ENCODE measurements at places on chromosomes 6 and 20. TPM values are rescaled to one million over a fixed set of nuclear protein-coding genes. Genes with fewer than 3 reads are reported as not detected.

DNA sequence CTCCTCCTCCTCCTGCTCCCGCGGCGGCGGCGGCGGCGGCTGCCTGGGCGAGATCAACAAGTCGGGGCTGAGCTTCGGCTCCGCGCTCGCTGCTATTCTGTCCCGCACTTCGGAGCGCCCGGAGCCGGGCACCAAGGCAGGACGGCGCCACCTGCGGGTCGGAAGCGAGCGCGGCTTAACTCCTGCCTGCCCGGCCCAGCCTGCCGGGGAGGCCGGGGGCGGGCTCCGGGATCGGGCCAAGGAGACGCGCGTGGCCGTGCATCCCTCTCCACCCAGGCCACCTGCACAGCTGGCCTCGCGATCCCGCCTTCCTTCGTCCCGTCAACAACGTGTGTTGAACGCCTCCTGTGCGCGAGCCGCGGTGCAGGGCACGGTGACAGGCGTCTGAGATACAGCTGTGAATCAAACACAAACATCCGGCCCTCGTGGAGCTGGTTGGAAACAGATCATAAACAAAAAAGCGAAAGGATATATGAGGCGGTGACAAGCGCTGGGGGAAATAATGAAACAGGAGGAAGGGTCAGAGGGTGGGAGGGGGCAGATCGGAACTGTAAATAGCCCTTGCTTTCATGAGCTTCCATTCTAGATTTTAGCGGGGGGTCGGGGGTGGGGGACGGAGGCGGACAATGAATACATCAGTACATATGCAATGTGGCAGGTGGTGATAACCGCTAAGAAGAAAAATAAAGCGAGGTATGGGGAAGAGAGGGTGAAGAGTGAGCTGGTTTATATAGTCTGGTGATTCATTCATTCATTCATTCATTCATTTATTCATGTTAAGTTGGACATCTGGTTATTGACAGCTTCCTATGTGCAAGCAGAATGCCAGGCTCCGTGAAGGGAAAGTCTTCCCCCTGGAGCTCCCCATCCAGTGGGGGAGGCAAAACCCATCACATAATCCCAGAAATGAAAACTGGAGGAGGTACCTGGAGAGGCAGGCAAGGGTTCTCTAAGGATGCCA lies 2.0 kb upstream of the KCNB1 start:
- no peak for DNase-seq

DNA sequence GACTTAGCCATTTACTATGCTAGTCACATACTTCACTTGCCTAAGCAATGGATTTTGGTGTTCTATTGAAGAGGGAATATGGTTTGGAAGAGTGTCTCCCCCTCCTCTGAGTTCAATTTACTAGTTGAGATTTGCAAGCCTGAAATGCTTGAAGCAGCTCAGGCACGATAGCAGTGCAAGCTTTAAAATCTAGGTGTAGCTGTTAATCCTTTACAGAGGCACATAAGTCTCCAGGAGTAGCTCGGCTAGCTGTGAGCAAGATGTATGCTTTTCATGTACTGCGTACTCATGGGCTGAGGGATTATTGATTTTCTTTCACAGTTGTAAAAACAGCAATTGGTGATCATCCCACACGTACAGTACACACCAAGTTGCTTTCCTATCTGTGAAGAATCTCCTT lies 726 bp downstream of the FLRT3 start:
- DNase-seq, result no peak

- DNase-seq, result no peak
Measured at GRCh38 chr20:48897305-48898010, 24.1 kb upstream of the ARFGEF2 start.

DNA sequence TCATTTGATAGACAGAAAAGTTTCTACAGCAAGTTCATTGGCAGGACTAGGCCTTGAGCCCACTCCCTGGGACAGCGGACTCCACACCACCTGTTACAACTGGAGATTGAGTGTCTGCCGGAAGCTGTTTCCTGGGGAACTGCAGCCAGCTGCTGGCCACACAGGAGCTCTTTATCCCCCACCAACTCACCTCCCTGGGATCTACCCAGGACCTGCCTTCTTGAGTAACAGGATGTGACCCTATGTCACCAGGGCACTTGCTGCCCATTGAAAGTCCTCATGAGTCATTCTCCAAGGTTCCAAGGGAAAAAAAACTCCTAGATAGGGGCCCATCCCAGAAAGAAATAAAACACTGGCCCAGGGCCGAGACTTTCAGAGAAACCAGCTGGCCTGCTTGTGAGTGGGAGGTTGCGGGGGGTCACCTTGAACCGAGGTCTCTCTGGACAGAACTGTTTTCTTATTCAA lies 37.4 kb upstream of the SLC9A8 start:
- DNase-seq, result peak; percentile 99

- peak; percentile 91 for DNase-seq
Measured at GRCh38 chr6:135922174-135922573, 70.7 kb downstream of the PDE7B start.

GRCh38 chr6:20117474-20117873 lies 94.8 kb downstream of the MBOAT1 start:
- no peak for DNase-seq

DNA sequence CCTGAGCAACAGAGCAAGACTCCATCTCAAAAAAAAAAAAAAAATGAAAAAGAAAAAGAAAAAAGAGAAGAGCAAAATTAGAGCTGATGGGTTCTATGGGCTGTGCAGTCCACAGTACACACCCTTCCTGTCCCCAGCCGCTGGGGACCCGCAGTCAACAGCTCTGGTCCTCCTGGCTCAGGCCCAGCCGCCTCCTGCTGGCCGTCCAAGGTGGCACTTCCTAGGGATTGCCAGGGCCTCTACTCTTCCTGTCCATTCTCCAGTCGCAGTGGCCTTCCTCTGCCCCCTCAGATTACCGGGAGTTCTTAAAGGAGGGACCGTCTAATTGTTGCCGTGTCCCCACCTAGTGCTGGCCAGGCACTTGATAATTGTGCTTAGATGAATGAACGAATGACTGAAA lies 41.7 kb downstream of the TMEM242 start:
- no peak for DNase-seq

- no peak for DNase-seq
Measured at GRCh38 chr6:169263836-169264608, 10.4 kb upstream of the THBS2 start.

DNA sequence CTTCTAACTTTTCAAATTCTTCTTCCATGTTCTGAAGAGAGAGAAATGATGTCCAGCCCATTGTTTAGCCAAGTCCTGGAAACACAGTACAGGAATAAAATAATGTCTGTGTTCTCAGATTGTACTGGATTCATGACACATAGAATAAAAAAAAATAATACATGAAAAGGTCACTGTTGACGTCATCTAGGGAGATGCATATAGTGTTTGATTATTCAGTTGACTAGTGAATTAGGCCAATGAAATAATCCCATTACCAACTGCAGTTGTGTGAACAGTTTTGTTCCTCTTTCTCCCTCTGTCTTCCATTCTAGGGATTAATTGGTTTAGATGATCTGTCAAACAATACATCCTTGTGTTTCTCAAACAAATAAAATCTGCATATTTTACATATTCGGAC lies 222.8 kb downstream of the ALDH8A1 start:
- no peak for DNase-seq

- no peak for DNase-seq
Measured at GRCh38 chr20:60009826-60010616, 51.8 kb downstream of the CDH26 start.

DNA sequence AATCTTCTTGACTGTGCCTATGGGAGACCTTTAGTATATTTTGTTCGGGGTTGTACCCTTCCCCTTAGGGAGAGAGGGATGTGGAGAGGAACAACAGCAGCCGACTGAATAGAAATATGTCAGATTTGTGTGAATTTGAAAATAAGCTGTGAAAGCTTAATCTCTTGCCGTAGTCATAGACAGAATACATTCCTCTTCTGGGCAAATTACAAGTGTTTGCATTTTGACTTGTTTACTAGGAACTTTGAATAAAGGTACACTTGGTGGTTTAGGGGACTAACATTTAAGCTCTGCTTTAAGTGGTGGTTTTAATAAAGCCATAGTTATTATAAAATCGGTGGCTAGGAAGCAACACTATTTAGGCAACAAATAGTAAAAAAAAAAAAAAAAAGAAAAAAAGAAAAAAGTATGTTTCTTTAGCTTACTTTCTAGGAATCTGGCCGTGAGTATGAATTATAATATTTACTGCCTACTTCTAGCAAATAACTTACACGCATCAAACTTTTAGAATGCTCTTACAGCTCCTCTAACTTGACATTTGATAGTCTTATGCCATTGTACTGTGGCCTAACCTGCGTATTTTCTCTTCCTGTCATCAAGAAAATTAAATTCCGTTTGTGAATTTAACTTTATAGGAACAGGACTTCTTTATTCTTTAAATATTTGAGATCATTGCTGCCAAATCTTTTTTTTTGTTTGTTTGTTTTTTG lies 65.1 kb downstream of the ZBTB2 start:
- no peak for DNase-seq

GRCh38 chr6:111354758-111355555 lies 128.1 kb downstream of the REV3L start:
- no peak for DNase-seq

DNA sequence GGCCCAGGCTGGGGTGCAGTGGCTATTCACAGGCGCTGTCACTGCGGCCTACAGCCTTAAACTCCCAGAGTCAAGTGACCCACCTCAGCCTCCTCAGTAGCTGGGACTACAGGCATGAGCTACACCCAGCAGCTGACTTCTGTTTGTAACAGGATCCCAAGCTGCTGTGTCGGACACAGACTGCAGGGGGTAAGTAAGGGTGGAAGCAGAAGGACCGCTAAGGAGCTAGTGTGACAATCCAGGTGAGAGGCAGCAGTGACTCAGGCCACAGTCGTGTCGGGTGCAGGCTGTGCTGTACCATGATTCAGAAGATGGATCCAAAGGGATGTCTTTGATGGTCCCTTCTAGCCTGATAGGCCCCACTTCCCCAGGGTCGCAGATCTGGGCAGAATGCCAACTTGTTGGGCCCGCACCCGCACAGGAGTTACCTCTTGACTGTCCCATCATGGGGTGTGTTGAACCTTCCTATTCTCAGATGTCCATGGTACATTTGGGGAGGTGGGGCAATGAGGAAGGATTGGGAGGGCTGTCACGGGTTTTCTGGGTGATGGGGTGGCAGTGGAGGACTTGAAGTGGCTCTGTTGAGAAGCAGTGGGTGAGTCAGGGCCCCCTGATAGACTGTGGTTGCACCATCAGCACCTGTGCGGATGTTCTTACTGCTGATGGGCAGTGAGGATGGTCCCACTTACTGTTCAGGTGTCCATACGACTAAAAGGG lies 25.3 kb downstream of the AAR2 start:
- no peak for DNase-seq

DNA sequence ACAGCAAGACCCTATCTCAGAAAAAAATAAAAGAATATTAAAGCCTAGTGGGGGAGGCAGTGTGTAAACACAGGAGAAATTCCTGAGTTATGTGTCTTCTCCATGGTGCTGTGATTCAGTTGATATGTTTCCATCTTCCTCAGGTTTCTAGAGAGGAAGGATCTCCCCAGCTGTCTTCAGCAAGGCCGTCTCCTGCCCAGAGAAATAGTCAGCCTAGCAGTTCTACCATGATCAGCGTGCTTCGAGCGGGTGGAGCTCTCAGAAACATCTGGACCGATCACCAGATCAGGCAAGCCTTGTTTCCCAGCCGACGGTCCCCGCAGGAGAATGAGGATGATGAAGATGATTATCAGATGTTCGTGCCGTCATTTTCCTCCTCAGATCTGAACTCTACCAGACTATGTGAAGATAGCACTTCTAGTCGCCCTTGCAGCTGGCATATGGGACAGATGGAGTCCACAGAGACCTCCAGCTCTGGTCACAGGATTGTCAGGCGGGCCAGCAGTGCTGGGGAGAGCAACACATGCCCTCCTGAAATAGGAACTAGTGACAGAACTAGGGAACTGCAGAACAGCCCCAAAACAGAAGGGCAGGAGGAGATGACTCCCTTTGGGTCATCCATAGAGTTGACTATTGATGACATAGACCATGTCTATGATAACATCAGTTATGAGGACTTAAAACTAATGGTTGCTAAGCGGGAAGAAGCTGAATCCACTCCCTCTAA lies 34.9 kb upstream of the MTHFD1L start:
- no peak for DNase-seq

- DNase-seq, result no peak
Measured at GRCh38 chr20:63029358-63030121, 22.8 kb upstream of the BHLHE23 start.

- no peak for DNase-seq
Measured at GRCh38 chr6:110744991-110745390, 70.3 kb downstream of the CDK19 start.

- no peak for DNase-seq
Measured at GRCh38 chr20:64038565-64039292, 2.7 kb downstream of the C20orf204 start.

GRCh38 chr20:17825960-17826843 lies 126.4 kb downstream of the BANF2 start:
- no peak for DNase-seq

- peak; percentile 34 for DNase-seq
Measured at GRCh38 chr20:3378138-3378537, 29.3 kb downstream of the DNAAF9 start.

- DNase-seq, result no peak
Measured at GRCh38 chr6:143007646-143008045, 53.0 kb upstream of the AIG1 start.

GRCh38 chr6:131897050-131897435 lies 54.1 kb downstream of the CCN2 start:
- no peak for DNase-seq

DNA sequence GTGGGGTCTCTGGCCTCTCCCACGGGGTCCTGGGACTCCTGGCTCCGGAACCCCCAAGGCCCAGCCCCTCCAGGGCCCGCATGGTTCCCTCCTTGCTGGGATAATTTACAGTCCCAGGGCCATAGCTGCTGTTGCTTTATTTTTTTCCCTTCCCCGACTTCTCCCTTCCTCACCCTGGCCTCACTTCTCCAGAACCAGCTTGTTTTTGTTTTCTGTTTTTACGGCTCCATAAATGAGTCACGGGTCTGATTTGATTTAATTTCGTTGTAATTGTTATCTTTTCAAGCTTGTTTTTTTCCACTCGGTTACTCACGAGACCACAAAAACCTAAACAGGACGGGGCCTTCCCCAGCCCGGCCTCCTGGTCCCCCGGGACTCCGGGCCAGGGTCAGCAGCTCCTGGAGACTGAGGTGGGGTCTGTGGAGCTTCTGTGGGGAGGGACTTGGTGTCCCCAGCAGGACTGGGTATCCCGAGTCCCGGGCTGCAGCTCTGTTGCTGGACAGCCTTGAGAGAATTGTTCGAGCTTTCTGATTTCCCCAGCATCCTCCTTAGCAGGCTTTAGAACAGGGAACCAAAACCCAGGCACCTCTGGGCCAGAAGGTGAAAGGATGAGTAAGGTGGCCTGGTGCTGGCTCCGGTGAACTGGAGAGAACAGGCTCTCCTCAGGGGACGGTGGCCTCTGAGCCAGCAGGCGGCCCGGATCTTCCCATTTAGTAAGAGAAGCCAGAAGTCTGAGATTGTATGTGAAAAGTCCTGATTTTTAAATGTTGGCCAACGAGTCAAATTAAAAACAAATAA lies 94.9 kb downstream of the CEBPB start:
- no peak for DNase-seq

Gene DNPH1
- 133 TPM for total RNA-seq

Gene CGA
- total RNA-seq, result not detected

Gene DUSP15
- total RNA-seq, result 0.48 TPM

Gene TMEM217
- total RNA-seq, result 13.8 TPM

Gene SLC22A23
- 15.6 TPM for total RNA-seq
